ENCODE measurements at places on chromosomes 12 and 14.

GRCh38 chr14:33811721-33812120 is 139.2 kb downstream of the EGLN3 start:
- no peak for DNase-seq

DNA sequence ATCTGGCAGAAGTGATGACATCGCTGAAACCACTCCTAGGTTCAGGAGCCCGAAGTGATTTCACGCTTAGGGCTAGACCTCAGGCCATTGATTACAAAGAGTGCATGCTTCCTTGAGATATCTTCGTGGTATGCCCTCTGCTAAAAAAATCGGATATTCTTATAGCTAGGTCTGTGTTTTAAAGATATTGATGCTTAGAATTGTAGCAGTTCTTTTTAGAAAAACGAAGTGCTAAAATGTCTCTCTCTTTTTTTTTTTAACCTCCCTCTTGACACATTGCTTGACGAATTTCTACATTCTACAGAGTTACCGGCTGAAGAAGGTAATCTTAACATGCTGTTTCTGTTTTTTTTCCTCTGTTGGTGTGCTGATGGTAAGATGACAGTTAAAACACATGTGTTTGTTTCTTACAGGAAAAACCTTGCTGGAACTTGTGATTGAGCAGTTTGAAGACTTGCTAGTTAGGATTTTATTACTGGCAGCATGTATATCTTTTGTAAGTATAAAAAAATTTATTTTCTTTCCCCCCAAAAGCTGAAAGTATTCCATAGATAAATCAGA is 1.3 kb downstream of the ATP2A2 start:
- no peak for DNase-seq

DNA sequence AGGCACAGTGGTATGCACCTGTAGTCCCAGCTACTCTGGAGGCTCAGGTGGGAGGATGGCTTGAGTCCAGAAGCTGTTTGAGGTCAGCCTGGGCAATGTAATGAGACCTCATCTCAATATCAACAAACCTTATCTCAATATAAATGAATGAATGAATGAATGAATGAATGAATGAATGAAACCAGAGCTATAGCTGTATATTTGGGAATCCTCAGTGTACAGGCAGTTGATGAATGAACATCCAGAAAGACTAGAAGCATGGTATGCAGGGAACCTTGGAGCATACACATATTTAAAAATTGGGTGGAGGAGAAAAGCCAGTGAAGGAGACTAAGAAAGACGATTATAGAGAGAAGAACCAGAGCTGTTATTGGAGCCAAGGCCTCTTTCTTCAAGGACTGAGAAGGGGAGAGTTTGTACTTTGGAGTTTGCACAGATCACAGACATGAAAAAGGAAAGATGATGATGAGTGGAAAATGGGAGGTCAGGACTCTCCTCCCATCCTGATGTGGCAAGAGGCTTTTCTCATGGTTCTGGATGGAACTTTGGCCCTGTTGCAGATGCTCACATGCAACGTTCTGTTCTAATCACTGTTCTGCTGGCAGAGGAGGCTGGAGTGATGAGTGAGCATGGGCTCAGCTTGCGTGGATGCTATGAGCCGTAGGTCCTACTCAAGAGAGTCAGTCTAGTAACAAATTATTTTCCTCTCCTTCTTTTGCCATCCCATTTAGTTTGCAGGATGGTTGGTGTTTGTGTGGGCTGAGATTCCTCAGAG is 114.4 kb downstream of the PRKCH start:
- DNase-seq, result no peak

- no peak for DNase-seq
Observed at GRCh38 chr14:32075672-32076277, 1.3 kb upstream of the ARHGAP5 start.

DNA sequence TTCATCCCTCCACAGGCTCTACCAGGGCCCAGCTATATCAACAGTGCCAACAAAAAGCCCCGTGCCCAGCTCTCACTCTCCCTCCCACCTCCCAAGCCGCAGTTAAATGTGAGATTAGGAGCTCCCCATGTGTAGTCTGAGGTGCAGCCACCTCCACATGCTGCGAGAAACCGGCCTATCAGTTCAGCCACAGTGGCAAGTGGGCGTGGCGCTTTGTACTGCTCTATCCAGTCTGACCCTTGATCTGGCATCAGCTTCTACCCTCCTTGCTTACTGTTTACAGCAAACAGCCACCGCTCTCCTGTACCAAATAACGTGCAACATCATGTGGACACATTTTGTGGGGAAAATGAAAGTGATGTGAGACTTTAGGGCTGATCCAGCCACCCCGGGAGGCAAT is 1.7 kb downstream of the PLEK2 start:
- no peak for DNase-seq
